Occipital lobe (tissue), 3 donors: ENCODE measurements at places on chromosomes 6 and 20. TPM values are rescaled to one million over a fixed set of nuclear protein-coding genes. Genes with fewer than 3 reads are reported as not detected.

NOX3 gene
- not detected for total RNA-seq

LAMA4 gene
- 19.2 TPM for total RNA-seq

RBM12 gene
- 108 TPM for total RNA-seq

HLA-DRA gene
- 3.9 TPM for total RNA-seq

SLC12A5 gene
- total RNA-seq = 19.2 TPM

HRH3 gene
- total RNA-seq = 0.47 TPM

TMEM14B gene
- 48.8 TPM for total RNA-seq

PDE10A gene
- 62.7 TPM for total RNA-seq

ARFGEF3 gene
- total RNA-seq = 65.7 TPM

POU3F2 gene
- 194 TPM for total RNA-seq

TREM1 gene
- total RNA-seq = not detected

SCRT2 gene
- 2.0 TPM for total RNA-seq
